ENCODE measurements at places on chromosomes 1 and 21.

DNA sequence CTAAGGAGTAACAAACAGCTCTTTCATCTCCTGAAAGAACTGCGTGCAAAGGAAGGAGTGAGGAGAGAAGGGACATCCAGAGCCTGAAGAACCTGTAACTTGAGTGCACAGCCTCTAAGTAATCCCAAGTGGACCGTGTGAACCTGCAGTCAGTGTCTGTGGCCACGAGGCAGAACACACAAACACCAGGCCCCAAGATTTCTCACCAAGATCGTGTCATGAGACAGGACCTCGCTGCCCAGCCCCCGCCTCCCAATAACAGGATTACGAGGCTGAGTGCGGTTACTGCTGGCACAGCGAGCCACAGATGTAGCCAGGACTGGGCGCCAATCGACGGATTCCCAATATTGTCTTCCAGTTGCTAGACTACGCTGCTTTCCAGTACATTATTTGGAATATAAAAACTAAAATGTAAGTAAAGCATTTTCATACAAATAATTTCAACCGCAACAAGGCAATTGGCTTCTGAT lies 101.3 kb upstream of the SLC25A33 start:
- DNase-seq: no peak

DNA sequence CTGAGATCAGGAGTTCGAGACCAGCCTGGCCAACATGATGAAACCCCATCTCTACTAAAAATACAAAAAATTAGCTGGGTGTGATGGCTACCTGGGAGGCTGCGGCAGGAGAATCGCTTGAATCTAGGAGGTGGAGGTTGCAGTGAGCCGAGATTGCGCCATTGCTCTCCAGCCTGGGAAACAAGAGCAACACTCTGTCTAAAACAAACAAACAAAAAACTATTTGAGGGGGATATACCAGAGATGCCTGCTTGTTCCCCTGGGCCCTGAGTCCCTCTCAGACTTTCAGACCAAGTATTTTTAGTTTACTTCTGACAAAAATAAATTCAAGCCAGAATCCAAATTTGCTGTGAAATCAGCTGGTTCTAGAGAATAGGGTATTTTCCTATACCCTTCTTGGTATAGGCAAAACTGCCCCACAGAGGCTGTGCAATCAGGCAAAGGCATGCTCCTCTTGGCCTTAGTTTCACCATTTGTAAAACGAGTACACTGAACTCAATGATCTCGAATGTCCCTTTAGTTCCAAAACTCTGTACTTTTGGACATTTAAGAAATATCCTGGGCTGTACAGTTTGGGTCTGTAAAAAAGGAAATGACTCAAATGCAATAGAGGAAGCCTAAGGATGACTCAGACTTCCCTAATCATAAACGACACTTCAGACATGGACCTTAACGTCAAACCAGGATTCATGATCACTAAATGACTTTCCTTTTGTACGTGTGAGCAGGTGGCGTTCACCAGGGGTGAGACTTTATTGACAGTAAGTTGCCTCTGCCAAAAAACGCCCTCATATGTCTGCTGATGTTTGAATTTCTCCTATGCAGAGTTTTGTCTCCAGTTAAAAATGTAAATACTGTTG lies 16.1 kb downstream of the ENSA start:
- DNase-seq: peak; percentile 97

DNA sequence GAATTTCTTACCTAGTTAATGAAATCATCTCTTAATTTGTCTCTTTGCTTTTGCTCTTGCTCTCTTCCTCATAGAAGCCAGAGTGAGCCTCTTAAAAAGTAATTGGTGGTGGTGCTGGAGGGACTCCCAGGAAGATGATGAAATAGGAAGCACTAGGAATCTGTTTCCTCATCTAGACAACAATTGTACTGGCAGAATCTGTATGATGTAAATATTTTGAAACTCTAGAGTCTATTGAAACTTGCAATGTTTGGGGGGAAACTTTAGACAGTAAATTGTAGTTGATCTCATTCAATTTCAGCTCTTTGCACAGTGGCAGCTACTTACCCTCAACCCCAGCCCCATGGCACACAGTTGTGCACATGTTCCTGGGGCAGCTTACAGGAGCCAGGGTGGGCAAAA lies 10.6 kb downstream of the RGSL1 start:
- no peak for DNase-seq

GRCh38 chr1:204835737-204836136 lies 34.9 kb upstream of the NFASC start:
- DNase-seq: no peak

DNA sequence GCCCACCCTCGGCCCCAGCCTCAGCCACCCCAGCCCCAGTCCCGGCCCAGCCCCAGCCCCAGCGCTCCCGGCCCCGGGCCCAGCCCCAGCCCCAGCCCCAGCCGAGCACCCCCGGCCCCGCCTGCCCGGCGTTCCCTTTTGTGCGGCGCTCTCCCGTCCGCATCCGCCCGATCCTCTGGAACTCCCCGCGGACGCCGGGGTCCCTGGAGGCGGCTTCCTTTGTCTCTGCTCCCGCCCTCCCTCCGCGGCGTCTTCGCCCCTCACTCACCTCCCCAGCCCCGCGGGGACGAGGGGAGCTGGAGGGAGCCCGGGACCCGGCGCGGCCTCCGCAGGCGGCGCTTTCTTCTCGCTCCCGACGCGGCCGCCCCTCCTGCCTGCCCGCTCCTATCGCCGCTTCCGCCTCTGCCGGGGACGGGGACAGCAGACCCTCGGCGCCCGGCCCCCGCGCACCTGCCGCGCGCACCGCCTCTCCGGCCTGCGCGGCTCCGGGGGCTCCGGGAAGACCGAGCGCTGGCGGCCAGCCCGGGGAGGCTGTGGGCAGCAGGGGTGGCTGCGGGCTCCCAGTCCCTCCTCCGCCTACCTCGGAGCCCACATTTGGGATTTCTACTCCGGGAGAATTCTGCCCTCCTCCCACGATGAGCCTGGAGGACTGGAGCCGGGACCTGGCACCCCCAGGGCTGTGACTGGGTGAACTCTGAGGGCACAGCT lies 14.0 kb downstream of the AGRN start:
- DNase-seq: no peak

GRCh38 chr1:147156642-147157041 lies 15.6 kb downstream of the PRKAB2 start:
- no peak for DNase-seq

- DNase-seq: no peak
Measured at GRCh38 chr1:11885916-11886315, 27.2 kb upstream of the NPPB start.

DNA sequence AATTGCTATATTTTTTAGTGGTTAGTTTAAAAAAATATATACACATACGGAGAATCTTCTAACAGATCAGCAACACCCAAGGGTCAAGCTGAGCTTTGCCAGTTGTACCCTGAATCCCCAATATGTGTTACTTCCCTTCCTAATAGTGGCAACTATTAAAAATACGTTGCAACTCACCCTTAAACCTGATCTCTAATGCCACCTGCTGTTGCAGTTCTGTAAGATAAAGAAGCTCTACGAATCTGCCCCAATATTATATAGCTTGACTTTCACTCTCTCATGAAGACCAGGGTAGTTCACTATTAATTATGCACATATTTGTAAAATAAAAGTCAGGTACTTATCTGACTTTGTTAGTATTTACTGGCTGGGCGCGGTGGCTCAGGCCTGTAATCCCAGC lies 58.4 kb downstream of the ASH1L start:
- peak; percentile 40 for DNase-seq

DNA sequence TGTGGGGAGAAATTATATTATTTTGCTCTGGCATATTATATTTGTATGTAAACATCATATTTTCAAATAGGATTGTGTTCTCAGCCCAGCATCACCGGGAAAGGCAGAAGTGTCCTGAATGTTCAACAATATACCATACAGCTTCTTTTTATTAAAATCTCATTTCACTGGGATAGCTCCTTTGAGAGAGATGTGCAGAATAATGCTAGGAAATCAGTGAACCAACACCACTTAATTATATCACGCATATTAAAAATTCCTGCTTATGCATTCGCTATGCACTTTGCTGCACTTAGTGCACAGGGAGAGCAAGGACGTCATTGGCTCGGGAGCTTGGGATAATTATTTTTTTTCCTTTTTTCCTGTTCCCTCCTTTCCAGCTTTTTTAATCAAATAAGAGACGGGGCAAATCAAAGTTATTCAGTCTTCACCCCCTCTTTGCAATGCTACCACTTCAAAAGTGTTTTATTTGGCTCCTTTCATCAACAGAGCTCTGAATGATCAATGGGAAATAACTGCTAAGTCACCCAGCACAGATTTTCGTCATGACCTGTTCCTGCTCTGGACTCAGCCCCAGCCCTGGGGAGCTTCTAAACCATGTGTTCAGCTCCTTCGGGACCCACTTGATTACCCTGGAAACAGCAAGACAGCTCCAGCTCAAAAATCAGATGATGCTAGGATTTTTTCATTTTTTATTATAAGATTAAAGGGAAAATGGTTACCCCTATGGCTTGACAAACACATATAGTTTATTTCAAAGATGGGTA lies 165.5 kb upstream of the DUSP10 start:
- no peak for DNase-seq

- no peak for DNase-seq
Measured at GRCh38 chr1:61222240-61222639, 139.9 kb downstream of the NFIA start.

Data from A172 (cell line).